ENCODE measurements at places on chromosomes 1 and 21.

- no peak for DNase-seq
Observed at GRCh38 chr1:31717341-31717740, 13.5 kb upstream of the COL16A1 start.

DNA sequence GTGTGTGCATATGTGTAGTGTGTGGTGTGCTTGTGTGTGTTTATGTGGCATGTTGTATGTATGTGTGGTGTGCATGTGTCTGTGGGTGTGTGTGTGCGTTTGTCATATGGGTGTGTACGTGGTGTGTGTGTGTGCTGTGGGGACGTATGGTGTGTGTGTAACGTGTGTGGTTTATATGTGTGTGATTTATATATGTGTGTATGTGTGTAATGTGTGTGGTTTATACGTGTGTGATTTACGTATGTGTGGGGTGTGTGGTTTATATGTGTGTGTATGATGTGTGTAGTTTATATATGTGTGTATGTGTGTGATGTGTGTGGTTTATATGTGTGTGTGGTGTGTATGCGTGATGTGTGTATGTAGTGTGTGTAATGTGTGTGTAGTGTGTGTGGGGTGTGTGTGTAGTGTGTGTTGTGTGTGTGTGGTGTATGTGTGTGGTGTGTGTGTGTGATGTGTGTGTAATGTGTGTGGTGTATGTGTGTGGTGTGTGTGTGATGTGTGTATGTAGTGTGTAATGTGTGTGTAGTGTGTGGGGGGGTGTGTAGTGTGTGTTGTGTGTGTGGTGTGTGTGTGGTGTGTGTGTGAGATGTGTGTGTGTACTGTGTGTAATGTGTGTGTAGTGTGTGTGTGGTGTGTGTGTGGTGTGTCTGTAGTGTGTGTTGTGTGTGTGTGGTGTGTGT lies 32.3 kb upstream of the ADARB1 start:
- no peak for DNase-seq

GRCh38 chr1:79259390-79260336 lies 253.1 kb upstream of the ADGRL4 start:
- no peak for DNase-seq

DNA sequence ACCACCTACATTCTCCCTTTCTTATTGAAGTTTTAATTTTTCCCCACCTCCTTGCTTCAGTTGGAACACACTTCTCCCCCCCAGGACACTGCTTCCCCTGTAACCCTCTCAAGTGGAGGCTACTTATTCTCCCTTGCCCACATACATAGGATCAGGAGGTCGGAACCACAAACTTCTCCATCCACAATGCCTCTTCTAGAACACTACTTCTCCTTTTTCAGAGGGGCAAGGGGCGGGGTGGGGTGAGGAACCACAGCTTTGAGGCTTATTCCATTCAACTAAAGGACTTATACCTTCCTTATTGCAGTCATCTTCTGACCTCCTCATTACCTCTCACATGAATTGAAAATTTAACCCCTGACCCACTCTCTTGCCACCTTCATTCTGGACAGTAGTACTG lies 81.3 kb downstream of the NEK7 start:
- no peak for DNase-seq

DNA sequence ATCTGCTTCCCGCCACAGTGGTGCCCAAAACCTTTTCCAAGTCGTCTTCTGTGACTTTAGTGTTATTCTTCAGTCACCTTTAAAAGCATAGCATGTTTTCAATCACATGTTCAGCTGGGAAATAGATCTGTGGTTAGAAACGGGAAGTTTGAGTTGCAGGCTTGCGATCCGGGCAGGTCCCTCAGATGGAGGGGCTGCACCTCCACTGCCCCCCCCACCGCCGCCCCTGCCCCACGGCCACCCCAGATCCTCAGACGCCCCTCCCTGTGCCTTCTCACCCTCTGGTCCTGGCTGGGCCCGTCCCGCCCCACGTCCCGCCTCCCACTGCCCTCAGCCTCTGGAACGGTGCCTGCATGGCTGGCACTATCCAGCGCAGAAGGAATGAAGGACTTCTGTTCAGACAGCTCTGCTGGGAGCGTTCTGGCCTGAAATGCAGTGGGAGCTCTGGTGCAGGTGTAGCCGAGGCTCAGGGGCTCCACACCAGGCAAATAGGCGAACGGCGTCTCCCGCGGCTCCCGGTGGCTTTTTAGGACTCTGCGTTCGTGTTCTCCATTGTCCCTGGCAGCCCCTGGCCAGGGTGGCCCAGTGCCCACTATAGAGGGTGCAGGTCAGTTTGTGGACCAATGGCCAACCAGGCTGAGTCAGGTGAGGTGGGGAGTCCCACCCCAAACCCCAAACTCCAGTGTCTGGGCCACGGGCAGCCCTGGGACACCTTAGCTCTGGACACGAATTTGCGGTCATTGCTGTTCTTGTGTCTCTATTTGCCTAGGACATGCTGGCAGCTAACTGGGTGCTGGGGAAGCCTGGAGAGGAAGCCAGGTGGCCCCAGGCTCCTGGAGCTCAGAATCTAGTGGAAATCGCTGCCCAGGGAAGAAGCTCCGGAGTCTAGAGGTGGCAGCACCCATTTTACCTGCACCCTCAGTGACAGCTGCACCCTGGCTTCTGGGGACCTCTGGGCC lies 67.1 kb downstream of the FAAP20 start:
- DNase-seq = no peak
